NT2/D1 (cell line): ENCODE measurements at places on chromosomes 12 and 14.

DNA sequence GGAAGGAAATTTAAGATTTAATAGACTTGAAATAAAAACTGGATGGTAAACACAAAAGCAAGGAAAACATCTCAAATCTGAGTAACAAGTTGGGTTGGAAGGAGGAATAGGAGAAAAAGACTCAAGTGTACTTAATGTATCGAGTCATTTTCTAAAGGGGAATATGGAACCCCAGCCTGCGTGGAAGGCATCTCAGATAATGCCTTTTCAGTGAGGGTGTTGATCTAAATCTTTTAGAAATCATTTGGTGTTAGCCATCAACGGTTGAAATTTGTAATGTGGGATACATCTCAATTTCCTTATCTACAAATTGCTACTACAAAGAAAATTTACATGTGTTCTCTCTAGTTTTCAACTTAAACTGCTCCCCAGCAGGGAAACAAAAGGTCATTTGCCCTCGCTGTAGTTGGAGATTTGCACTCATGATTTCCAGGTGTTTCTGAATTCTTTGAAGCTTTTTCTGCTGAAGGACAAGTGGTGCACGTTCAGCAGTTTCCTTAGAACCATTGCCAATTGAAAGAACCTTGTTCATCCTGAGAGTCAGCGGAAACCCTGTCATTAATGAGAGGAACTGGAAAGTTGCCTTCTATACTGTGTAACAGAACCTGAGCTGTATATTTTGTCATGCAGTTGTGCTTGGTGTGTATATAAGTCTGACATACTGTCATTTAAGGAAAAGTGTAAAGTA, 2.2 kb downstream of the PCBP2 start:
- DNase-seq, result no peak

- no peak for DNase-seq
Measured at GRCh38 chr12:54560374-54560858, 11.0 kb downstream of the PDE1B start.

GRCh38 chr14:75991753-75992152, 6.2 kb downstream of the IFT43 start:
- no peak for DNase-seq

GRCh38 chr12:78483767-78484315, 380.7 kb upstream of the SYT1 start:
- DNase-seq, result no peak

DNA sequence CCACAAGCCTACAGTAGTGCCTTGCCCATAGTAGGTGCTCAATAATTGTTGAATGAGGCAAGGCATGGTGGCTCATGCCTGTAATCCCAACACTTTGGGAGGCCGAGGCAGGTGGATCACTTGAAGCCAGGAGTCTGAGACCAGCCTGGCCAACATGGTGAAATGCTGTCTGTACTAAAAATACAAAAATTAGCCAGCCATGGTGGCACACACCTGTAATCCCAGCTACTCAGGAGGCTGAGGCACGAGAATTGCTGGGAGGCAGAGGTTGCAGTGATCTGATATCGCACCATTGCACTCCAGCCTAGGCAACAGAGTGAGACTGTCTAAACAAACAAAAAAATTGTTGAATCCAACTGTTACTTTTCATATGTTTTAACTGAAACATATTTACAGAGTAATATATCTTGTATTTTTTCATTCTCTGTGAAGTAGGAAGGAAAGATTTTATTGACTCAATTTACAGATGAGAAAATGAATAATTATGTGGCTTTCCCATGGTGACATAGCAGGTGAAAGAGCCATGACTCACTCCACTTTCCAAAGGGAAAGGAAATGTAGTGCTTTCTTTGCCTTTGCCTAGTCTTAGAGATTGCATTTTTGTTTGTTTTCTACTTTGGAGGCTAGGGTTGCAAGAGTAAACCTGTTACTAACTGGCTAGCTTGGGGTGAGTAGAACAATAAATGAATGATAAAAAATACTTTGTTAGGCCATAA, 95.4 kb upstream of the SLC38A4 start:
- DNase-seq, result no peak

GRCh38 chr12:89140602-89141238, 211.6 kb downstream of the DUSP6 start:
- no peak for DNase-seq

GRCh38 chr12:26566675-26567074, 266.3 kb downstream of the ITPR2 start:
- no peak for DNase-seq

GRCh38 chr12:56362130-56363059, at the start of gene APOF:
Gene APOF (minus strand): TSS chr12:56362857. CDS start chr12:56362745, 112 bp downstream.
- DNase-seq, result no peak

DNA sequence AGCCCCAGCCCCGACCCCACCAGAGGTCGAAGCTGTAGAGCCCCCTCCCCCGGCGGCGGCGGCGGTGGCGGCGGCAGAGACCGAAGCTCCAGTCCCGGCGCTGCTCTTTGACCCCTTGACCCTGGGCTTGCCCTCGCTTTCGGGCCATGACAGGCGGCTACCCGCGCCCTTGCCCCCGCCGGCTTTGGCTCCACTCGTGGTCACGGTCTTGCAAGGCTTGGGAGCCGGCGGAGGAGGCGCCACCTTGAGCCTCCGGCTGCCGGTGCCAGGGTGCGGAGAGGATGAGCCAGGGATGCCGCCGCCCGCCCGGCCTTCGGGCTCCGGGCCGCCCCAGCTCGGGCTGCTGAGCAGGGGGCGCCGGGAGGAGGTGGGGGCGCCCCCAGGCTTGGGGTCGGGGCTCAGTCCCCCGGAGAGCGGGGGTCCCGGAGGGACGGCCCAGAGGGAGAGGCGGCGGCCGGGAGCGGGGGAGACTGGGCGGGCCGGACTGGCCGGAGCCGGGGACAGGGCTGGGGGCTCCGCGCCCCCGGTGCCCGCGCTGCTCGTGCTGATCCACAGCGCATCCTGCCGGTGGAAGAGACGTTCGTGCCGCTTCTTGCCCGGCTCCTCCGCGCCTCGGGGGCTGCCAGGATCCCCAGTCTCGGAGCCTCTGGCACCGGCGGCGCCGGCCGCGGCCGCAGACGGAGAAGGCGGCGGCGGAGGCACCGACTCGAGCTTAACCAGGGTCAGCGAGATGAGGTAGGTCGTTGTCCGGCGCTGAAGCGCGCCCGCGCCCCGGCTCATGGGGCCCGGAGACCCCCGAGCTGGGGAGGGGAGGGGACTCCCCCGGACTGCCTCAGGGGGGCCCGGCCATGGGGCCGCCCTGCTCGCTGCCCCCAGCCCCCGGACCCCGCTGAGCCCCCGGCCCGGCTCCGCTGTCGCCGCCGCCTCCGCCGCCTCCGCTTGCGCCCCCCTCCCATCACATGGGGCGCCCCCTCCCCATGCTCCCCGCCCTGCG, 778 bp downstream of the AGAP2 start:
- DNase-seq, result no peak

DNA sequence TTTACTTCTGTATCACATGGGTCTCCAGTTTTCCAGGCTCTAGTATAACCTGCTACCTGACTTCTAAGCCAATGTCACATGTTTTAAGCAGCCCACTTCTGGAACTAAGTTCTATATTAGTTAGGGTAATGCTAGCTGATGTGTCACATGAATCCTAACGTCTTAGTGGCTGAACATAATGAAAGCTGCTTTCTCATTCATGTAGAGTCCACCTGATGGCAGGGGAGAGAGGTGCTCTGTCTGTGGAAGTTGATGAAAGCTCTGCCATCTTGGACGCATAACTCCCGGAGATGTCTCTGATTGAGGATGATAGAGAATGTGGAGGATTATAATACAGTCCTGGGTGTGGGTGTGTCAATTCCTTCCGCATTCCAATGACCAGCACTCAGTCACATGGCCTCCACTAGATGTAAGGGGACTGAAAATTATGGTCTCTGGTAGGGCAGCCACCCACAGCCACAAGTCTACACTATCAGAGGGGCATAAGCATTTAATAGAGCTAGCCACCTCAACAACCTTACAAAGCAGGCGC, 234.4 kb upstream of the CRY1 start:
- no peak for DNase-seq

DNA sequence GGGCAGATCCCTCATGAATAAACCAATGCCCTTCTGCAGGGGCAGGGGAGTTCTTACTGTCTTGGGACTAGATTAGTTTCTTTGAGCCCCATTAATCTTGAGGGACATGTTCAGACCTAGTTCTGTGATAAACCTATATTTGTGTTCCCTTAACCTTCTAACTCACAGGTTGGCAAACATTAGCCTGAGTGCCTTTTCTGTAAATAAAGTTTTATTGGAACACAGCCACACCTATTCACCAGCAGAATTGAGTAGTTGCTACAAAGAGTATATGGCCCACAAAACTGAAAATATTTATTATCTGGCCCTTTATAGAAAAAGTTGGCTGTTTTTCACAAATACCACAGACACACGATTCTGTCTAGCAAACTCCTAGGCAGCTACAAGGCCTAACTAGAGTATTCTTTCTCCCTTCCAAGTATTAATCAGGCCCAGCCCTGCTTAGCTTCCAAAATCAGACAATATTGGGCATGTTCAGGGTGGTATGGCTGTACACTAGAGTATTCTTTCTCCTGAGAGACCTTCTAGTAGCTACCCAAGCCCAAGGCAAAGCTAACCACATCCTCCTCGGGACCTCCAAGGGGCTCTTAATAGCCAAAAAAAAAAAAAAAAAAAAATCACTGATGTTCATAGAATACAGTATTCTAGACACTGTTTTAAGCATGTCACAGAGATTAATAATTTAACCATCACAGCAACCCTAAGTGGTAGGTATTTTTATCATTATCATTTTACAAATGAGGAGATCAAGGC, 199.3 kb upstream of the PWP1 start:
- DNase-seq, result no peak

GRCh38 chr12:92764831-92765230, 62.0 kb downstream of the PLEKHG7 start:
- DNase-seq, result no peak

DNA sequence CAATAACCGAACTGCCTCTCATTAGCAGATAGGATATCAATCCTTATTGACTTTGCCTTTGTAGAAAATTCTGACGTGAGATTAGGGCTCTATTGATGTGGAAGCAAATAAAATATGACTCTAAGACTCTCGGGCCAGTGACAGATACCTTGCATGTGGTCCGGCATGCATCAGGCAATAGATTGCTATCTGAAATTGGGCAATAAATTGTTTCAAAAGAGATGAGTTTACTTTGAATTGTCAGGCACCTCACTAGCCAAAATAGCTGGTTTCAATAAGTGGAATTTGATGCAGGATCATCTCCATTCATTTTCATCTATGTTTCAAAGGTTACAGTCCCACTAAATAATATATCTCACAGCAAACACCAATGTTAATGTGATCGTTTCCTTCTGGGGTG, 186.3 kb upstream of the PLEKHA5 start:
- DNase-seq, result no peak

DNA sequence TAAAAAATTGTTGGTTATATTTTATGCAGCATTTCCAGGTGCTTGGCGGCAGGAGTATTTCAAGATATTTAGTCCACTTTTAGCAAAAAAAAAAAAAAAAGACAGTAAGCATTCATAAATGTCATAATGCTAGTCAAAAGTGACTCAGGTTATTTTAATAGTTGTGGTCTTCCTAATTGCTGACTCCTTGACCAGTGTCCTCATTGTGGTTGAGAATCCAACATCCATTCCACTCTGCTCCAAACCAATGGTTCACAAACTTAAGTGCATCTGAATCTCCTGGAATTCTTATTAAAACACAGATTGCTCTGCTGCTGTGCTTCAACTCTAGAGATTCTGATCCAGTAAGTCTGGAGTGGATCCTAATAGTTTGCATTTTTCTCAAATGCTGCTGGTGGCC, 71.4 kb downstream of the AKAP6 start:
- DNase-seq, result no peak

GRCh38 chr12:124445121-124445718, 122.2 kb downstream of the NCOR2 start:
- DNase-seq, result no peak

- DNase-seq, result no peak
Measured at GRCh38 chr12:119006746-119007145, 25.4 kb downstream of the SRRM4 start.

DNA sequence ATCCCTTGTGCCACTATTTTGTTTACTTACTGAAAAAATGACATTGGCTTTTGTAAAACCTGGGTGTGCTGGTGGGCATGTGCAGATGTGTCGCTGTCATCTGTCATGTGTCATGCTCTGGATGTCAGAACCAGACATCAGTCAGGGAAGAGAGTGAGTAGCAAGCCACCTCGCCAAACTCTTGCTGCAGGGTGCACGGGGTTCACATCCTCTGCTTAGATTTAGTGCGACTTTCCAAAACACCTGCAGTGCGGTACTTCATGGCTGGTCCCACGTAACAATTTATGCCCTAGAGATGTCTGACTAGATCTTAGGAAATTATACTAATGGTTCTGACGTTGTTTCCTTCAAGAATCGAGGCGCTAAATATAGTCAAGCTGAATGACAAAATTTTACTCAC, 106.7 kb downstream of the CRADD start:
- no peak for DNase-seq

DNA sequence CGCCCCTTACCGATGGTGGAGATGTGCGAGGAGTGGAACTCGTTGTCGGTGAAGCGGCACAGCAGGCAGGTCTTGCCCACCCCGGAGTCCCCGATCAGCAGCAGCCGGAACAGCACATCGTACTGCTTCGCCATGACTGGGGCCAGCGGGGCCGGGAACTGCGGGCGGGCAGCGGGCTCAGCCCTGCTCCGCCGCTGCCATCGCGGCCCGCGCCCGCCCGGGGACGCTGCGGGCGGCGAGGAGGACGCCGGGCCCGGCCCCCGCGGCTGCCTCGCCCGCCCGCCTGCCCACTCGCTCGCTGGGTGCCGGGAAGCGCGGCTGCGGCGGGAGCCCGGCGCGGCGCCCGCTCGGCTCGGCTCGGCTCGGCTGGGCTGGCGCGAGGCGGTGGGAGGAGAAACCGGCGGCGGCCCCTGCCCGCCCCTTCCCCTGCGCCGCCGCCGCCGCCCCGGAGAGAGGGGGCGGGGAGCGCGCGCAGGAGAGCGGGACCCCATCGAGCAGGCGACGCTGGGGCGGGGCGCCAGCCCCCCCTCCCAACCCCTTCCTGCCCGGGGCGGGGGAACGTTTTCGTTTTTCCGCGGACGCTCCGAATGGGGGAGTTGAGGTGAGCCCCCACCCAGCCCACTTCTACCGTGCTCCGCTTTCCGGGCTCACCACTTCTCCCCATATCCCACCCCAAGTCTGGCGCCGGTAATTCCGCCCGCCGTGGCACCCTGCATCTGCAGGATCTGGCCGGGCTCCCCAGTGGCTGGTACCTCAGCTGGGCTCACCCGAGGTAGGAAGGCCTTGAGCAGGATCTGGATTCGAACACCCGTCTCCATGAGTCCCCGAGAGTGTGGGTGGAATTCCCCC, at the start of gene RAB15:
Gene RAB15 (minus strand): TSS at position 394 of the 849 bp plus-strand sequence. CDS start 260 bp downstream, at position 134.
- no peak for DNase-seq

DNA sequence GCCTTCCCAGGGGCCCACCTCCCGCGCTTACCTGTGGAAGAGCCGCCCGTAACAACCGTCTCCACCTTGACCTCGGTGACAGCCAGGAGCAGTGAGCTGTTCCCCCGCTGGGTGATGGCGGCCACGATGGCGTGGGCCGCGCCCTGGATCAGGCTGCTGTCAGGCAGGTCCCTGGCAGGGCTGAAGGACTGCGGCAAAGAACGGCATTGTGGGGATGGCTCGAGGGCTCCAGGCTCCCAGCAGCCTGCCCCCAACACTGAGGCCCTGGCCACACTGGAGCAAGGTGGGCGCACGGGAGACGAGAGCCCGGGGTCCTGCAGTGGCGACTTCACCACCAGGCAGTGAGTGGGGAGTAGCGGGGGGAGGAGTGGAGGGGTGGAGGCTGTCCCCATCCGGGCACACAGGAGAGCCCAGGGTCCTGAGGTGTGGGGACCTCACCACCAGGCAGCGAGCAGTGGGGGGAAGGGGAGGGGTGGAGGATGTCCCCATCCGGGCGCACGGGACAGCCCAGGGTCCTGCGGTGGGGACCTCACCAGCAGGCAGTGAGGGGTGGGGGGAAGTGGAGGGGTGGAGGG, 25.0 kb downstream of the JAG2 start:
- no peak for DNase-seq
